ENCODE measurements at places on chromosomes 3 and 15.

DNA sequence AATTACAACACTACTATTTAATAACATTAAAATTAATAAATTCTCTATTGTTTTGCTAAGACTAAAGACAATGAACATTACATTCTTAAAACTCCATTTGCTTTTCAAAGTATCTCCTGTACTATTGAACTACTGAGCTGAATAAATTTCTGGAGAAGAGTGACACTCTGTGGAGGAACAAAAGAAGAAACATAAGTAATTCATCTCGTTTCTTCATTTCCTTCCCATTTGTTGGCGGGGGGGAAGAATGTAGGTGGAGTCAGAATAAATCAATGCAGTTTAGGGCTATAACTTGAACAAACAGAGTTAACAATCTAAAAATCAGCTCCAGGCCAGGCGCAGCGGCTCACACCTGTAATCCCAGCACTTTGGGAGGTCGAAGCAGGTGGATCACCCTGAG lies 32.7 kb downstream of the EFHB start:
- no peak for DNase-seq

DNA sequence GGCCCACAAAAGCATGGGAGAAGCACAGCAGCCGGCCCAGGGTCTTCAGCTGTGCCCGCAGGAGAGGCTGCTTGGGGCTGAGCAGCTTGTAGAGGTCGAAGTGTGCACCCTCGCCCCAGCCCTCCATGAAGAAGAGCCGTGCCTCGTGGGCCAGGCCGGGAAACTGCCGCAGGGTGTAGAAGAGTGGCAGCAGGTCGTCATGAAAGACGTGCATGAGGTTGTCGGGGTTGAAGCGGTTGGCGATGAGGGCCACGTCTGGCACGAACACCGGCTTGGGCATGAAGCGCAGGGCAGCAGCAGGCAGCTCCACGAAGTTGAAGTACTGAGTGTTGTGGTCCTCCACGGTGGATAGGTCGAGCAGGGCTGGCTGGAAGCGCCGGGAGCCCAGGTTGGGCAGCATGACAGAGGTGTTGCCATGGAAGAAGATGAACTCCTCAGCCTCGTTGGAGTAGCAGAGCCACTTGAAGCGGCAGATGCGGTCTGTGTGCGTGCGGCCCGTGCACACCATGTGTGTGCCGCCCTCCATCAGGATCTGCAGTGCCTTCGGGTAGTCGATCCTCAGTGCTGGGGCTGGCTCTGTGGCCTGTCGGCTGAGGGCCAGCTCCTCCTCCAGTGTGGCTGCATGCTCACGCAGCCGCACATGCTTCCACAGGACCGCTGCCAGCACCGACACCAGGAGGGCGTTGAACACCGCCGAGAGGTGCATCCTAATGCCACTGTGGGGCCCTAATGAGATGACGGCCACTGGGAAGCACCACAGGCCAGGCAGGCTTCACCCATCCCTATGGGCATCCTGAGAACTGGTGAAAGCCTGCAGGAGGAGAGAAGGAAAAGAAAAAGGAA lies 24.9 kb downstream of the POMGNT2 start:
- DNase-seq, result no peak

GRCh38 chr3:118803096-118803476 lies 231.6 kb downstream of the IGSF11 start:
- no peak for DNase-seq

- no peak for DNase-seq
Observed at GRCh38 chr3:12381199-12381598, 92.3 kb downstream of the PPARG start.

DNA sequence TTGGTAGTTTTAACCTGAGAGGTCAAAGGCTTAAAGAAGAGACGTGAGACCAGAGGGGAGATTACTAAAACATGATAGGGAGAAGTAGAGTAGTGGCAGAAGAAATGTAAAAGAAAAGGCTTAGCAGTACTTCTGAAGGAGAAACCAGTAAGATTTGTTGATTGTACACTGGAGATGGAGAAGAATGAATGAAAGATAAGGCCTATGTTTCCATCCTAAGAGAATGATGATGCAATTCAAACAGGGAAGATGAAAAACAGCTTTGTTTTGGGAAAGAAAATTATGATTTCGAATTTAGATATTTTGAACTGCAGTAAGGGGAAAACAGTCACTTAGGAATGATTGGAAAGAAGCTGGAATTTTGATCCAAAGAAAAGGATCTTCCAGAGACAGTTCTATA lies 97.4 kb upstream of the PLXND1 start:
- no peak for DNase-seq

- DNase-seq, result no peak
Observed at GRCh38 chr15:47213883-47214282, 503.4 kb upstream of the SEMA6D start.

DNA sequence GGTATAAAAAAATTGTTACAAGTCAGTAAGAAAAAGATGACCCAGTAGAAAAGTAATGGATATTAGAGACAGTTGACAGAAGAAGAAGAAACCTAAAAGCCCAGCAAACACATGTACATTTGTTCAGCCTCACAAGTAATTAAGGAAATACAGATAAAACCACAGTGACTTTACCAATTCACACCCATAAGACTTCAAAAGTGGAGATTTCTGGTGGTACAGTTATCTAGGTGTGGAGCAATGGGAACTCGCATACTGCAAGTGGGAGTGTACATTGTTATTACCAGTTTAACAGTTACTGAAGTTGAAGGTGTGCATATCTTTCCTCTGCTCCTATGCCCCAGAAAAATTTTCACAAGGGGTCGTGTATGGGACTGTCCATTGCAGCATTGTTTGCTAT lies 18.1 kb upstream of the MAPKBP1 start:
- DNase-seq, result no peak

DNA sequence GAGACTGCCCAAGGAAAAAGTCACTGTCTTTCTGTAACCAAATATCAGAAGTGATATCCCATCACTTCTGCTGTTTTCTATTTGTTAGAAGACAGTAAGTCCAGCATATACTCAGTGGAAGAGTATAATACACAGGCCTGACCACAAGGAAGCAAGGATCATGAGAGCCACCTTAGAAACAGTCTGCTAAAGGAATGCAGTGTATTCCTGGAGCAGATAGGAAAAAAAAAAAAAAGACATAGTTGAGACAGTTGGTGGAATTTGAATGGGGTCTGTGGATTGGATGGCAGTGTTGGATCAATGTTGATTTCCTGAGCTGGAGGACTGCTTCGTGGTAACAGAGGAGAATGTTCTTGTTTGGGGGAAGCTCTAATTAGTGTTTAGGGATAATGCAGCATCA lies 26.5 kb upstream of the FBXL2 start:
- no peak for DNase-seq

All from NCI-H187 treated with DMSO at 0.1 percent for 48 hours (cell line).